ENCODE measurements at places on chromosomes 3 and 15.

GRCh38 chr3:194910414-194910984 lies 224.8 kb downstream of the FAM43A start:
- no peak for DNase-seq

GRCh38 chr3:67357610-67358458 lies 296.6 kb downstream of the SUCLG2 start:
- DNase-seq = no peak

GRCh38 chr3:66592016-66592761 lies 91.4 kb upstream of the LRIG1 start:
- DNase-seq = no peak

DNA sequence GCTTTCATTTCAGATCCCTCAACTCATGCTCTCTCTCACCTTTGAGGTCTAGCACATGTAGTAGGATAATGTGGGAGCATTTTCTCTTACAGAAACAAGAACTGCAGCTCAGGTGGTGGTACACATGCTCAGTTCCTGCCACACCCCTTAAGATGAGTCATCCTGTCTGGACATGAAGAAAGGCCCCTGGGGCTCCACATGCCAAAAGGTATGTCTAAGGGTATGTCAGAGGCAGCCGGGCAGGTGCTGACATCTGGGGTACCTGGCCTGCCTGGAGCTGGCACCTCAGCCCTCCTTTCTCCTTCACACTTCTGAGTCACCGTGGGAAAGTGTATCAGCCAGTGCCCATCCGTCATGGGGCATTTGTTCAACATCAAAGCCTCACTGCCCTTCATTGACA lies 209.9 kb downstream of the OCA2 start:
- no peak for DNase-seq

DNA sequence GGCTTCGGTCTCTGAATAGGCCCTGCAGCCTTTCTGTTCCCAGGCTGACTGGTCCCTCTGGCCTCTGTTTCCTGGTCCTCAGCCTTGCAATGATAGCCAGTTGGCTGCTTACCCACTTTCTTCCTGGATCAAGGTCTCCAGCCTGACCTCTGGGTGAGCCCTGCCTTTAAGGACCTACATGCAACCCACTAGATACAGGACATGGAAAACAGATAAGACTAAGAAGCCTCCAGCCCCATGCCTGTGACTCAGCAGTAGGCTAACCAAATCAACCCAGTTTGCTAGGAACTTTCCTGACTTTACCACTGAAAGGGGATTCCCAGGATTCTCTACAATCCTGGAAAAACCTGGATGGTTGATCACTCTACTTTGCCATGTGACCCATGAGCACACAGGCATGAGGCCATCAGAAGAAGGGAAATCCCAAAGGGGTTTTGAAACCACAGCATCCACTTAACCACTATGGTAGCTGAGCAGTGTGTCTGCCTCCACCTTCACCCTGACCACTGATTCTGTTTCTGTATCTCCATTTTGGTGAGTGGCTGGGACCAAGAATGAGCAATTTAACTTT lies 188.1 kb downstream of the CHST2 start:
- no peak for DNase-seq

DNA sequence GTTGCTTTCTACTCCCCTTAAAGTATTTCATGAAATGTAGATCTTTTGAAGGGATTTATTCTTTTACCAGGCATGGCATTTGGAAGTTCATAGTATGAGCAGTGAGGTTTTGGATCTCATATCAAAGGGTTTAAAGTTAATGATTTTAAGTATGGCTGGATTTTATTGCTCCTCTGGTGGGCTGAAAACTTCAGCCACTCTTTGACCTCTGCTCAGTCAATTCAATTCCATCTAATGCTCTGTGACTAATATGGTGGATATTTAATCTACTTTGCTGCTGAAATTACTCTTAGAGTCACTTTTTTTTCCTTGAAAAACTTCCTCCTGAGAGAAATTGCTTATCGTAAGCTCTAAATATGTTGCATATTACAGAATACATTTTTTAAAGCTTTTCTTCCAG lies 218.6 kb downstream of the NR2F2 start:
- DNase-seq = no peak

DNA sequence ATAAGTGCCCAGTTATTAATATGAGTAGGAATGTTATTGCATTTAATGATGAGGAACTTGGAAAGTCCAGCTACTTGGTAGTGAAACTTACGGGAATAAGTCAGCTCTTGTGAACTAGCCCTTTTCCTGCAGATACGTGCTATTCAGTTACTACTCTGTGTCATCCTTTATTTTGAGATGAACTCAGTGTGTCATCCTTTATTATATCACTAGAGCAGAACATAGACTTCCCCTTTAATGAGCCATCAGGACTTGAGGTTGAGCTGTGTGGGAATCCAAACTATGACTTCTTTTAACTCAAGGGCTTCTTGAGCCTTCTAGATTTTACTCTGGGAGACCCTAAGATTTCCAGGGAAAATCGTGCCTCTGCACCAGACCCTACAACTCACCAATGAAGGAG lies 3.6 kb downstream of the ACTC1 start:
- DNase-seq = no peak

DNA sequence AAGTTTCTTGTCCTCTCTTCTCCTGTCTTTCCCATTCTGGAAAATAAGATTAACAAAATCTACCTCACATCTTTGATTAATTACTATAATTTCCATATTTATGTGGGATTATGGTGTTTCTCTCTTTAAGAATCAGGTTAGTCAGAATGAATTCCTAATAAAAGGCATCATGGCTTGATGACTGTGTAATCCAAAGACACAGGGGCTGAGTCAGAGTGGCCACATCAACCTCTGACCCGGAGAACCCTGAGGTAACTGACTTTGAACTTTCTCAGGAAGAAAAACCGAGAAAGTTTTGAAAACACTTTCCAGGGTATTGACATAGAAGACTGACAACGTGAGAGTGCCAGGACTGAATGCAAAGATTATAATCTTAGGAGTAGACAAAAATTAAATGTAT lies 170.3 kb upstream of the MCTP2 start:
- DNase-seq = no peak

DNA sequence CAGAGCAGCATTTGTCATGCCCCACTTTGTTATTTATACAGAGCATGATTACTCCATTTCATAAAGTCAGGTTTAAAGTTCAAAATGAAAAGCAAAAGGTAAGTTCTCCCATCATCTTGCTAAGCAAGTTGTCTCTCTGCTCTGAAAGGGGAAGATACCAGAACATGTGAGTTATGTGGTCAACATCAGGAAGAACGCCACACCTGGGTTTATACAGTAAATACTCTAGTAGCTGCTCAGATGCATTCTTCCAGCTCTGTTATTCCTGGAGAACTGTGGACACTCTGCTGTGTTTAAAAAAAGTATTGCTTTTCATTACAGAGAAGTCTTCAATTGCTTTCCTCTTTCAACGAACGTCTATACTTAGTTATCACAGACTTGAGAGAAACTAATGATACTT lies 145.7 kb downstream of the PLCL2 start:
- no peak for DNase-seq

DNA sequence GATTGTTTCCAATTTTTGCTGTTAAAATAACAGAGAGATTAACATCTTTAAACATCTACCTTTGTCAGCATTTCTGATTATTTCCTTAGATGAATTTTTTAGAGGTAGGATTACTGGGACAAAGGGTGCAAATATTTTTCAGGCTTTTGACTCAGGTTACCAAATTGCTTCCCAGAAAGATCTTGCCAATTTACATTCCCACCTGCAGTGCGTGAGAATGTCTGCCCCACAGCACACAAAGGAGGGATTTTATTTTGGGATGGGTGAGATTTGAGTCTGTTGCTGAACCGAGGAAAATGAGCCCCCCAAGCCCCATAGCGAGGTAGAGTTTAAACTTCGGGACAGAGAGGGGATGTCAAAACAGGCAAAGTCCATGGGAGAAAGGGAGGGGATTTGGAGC lies 25.9 kb upstream of the RNU6-1 start:
- no peak for DNase-seq

DNA sequence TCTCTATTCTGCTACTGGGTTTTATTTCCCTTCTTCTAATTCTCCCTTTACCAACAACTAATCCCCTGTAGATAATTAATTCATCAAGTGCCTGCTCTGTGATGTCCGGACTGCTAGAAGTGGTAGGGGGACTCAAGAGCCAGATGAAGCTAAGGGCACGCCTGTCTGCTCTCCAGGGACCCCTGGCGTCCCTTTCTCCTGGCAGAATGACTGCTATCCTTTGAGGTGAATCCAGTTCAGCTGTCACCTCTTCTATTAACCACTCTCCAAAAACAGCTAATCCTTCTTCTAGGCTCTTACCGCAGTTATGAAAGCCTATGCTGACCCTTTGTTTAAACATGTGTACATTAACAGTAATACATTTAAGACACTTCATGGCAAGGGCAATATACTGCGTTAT lies 1.4 kb upstream of the CHRNA7 start:
- no peak for DNase-seq

GRCh38 chr3:39104961-39105686 lies 2.3 kb downstream of the GORASP1 start:
- peak; percentile 24 for DNase-seq

GRCh38 chr15:94586099-94586498 lies 354.7 kb downstream of the MCTP2 start:
- DNase-seq = no peak

- no peak for DNase-seq
Observed at GRCh38 chr3:14761866-14762265, 56.9 kb upstream of the FGD5 start.

DNA sequence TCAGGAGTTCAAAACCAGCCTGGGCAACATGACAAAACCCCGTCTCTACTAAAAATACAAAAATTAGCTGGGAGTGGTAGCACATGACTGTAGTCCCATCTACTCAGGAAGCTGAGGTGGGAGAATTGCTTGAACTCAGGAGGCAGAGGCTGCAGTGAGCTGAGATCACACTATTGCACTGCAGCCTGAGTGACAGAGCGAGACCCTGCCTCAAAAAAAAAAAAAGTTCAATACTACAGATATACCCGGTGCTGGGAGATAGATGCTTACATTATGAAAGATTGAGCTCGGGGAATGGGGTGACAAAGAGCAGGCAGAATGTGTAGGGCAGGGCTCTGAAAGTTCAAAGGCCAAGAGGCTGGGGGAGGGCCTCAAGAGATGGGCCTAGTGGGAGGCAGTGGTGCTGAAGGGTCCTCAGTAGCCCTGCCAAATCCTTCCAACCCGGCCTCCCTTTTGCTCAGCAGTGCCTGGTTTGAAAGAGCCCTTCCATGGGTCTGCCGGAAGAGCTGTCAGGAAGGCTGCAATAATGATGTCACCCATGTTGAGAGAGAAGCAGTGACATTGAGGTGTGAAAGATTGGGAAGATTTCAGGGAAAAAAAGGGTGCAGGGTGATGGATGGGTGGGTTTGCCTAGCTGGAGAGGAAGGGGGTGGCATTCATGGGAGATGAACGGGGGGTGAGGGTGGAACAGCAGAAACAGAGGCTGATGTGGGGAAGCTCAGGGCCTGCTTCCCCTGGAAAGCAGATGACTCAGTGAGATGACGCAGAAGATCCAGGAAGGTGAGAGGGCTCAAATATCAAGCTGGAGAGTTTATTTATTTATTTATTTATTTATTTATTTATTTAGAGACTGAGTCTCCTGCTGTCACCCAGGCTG lies 20.0 kb upstream of the IREB2 start:
- no peak for DNase-seq

DNA sequence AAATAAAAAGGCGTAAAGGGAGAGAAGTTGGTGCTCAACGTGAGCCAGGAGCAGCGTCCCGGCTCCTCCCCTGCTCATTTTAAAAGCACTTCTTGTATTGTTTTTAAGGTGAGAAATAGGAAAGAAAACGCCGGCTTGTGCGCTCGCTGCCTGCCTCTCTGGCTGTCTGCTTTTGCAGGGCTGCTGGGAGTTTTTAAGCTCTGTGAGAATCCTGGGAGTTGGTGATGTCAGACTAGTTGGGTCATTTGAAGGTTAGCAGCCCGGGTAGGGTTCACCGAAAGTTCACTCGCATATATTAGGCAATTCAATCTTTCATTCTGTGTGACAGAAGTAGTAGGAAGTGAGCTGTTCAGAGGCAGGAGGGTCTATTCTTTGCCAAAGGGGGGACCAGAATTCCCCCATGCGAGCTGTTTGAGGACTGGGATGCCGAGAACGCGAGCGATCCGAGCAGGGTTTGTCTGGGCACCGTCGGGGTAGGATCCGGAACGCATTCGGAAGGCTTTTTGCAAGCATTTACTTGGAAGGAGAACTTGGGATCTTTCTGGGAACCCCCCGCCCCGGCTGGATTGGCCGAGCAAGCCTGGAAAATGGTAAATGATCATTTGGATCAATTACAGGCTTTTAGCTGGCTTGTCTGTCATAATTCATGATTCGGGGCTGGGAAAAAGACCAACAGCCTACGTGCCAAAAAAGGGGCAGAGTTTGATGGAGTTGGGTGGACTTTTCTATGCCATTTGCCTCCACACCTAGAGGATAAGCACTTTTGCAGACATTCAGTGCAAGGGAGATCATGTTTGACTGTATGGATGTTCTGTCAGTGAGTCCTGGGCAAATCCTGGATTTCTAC lies at the start of gene RARB:
RARB (plus strand) TSS at position 322 of the 847 bp plus-strand sequence; CDS start at position 791, 469 bp downstream.
- DNase-seq = no peak

GRCh38 chr3:40582401-40583027 lies 57.8 kb downstream of the ZNF621 start:
- no peak for DNase-seq

GRCh38 chr15:74768771-74769342 lies 13.0 kb upstream of the CSK start:
- DNase-seq = peak; percentile 77

DNA sequence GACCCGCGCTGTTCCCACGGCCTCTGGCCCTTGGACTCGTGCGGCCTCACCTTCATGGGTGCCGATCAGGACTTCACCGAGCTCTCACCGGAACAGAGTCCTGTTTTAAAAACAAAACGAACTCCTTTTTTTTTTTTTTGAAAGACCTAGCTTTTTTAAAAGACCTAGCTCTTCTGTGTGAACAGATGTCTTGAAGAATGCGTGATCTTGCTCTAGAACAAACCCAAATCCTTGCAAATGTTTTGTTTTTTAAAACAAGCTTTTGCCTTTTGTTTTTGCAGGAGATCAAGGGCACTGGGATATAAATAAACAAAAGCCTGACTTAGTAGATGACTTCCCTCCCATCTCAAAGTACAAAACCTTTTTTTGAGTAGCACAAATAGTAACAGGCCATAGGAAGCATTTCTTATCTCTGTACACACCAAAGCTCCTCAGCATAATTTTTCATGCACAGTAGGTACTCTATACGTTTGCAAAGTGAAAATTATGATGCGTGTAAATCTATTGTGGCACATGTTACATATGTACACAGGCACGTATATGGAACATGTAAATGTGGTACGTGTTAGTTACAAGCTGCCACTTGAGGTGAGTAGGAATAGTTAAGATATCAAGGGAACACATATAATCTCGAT lies 1.1 kb upstream of the MSL2 start:
- DNase-seq = no peak

- no peak for DNase-seq
Observed at GRCh38 chr3:25468866-25469319, 40.8 kb downstream of the RARB start.

GRCh38 chr3:127077068-127077467 lies 94.2 kb downstream of the PLXNA1 start:
- DNase-seq = no peak

DNA sequence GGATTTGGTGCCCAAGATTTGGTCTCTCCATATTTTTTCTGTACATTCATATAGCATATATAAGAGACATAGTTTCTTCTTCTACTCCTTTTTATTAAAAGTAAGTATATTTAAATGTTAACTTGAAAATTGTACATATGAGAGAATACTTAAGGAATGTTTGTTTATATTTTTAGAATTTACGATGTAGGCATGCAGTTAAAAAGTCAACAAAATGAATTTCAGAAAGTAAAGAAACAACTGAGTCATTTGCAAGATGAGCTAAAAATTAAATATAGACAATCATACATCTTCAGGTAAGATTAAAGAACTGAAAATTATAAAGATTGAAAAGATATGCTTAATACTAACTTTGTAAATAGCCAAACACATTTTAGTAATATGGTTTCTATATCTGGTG lies 94.2 kb downstream of the LEKR1 start:
- DNase-seq = no peak

All from stimulated activated CD4-positive, alpha-beta T cell treated with anti-CD3 and anti-CD28 coated beads, Interleukin-15, amount 100 ng/mL, for 24 hours (primary cell).